Nasal cavity respiratory epithelium epithelial cell of viscerocranial mucosa (primary cell): ENCODE measurements at places on chromosomes 7 and 10. TPM values are rescaled to one million over a fixed set of nuclear protein-coding genes. Genes with fewer than 3 reads are reported as not detected.

COL26A1 gene
- not detected in 2 replicates for total RNA-seq

AVL9 gene
- 36.9 and 40.6 TPM in 2 replicates for total RNA-seq

CHAT gene
- total RNA-seq, result not detected in 2 replicates

CPN1 gene
- total RNA-seq, result not detected in 2 replicates

RAPGEF5 gene
- 4.8 and 9.5 TPM in 2 replicates for total RNA-seq
